ENCODE measurements at places on chromosomes 2 and 18.

DNA sequence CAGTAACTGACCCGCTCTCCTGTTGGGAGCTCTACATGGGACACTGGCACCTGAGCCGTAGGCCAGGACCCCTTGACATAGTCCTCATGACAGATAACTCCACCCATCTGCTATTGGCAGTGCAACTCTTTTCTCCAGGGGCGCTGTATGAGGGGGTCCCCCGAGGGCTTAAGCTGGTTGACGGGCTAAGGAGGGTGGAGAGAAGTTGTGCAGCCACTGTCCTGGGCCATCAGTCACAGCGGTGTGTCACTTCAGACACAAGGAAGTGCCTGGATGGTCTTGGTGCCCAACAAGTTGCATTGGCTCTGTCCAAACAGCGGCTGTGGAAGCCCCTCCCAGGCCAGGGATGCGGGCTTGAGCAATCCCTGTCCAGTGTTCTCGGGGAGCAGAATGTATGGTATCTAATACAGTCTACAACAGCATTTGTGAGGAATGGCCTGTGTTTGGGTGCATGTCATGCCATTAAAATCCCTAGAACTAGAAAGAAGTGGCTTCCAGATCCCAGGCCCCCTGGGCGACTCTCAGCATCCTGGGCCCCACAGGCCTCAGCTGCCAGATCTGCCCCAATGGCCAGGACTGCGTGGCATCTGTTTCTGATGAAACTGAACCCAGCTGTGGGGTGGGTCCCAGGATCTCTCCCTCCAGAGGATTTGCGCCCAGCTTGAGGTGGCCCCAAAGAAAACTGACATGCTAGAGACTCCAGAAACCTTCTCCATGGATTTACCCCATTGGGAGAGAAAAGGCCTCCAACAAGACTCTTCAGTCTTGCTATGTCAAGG lies 23.3 kb downstream of the TTC32 start:
- no peak for DNase-seq

GRCh38 chr2:65024149-65024829 lies 31.9 kb upstream of the CEP68 start:
- DNase-seq: no peak

- DNase-seq: no peak
Observed at GRCh38 chr2:9276901-9277451, 70.4 kb downstream of the ASAP2 start.

GRCh38 chr2:33230842-33231241 lies 245.6 kb upstream of the RASGRP3 start:
- DNase-seq: no peak

DNA sequence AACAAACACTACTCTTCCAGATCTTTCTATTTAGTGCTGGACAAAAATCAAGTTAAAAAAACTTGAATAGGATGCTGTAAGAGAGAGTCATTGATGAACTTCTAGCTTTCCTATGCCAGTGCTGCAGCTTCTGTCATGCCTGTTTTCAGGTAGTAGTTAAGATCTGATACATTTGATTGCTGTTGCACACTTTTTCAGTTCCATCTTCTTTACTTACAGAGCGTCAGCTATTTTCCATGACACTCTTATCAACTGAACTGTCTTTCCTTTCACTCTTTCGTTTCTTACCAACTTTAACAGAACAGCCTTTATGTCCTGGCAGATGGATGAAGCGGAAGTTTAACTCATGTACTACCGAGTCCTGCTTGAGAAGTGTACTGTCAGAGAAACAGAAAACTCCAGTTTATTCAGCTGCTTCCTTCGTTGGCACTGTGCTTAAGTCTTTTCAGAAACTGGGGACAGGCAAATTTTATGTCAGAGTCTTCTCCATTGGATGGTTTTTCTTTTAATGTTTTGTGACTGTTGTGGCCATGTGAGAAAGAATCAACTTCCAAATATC lies 145.9 kb upstream of the KLHL14 start:
- DNase-seq: no peak

- DNase-seq: no peak
Observed at GRCh38 chr18:24810561-24811305, 350.3 kb downstream of the HRH4 start.

DNA sequence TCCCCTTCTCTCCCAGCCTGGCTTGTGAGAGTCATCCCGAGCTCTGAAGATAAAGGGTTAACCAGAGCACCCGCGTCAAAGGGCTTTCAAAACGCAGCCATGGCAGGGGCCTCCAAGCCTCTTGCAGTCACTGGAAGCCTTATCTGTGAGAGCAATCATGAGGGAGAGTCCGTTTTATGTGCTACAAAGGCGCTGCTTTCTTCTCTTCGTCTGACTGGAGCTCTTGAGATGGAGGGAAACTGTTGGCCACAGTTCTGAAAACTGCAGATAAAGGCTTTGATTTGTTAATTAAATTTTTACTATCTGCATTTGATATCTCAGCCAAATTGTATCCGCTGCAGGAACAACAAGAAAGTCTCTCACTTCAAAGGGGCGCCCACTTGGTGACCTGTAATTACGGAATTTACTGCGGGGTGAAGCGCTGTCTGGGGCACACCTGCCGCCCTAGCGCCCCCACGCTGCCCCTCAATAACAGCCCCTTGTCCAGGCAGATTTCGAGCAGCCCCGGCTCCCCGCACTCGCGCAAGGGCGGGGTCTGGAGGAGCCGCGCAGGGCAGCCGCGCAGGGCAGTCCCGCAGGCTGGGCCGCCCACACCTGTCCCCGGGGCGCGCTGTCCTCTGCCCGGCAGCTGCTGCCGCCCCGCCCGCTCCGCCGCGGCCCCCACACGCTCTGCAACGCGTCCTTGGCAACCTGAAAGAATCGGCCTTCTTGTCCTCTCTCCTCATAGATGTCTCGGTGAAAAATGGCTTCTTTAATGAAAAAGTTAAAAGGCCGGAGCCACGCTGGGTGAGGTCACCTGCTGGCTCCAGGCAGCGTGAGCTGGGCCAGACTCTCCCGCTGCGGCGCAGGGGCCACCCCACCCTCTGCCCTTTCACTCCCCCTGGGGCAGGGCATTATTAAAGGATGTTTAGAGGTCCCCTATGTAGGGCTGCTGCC lies 217.9 kb downstream of the VAPA start:
- DNase-seq: no peak

- no peak for DNase-seq
Observed at GRCh38 chr2:64165706-64166105, 21.5 kb upstream of the PELI1 start.

DNA sequence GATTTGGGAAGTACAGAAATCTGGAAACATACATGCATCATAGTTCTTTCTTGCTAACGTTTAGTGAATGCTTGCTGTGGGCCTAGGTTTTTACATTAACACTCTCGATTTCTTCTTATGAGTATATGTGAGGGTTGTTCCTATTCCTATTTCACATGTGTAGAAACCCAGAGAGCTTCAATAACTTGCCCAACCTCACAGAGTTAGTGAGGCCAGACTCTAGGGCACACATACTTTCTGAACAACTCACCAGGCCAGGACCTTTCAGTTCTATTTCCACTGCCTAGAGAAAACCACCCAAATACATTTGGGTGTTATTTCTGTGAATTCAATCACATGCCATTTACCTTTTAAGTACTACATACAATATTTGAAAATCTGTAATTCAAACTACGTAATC lies 8.2 kb upstream of the KCTD1 start:
- DNase-seq: no peak

GRCh38 chr2:27370816-27371620 lies 602 bp downstream of the SNX17 start:
- DNase-seq: peak; percentile 10

DNA sequence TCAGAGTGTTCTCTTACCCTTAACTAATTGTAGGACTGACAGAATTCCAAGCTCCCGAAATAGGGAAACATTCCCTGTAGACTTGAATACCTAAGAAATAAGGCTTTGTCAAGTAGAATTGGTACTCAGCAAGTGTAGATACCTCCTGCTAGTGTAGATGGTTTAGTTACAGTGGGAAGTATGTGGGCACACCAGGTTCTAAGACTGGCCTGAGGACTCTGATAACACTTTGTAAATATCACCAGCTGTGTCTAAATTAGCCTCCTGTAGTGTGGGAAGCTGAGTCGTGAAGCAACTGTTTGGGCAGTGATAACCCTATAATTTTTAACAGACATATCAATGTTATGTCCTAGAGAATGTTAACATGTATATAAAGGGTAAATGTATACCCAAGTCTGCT lies 304.5 kb downstream of the SLC8A1 start:
- no peak for DNase-seq

- no peak for DNase-seq
Observed at GRCh38 chr2:146147448-146148012, 1627.6 kb upstream of the ZEB2 start.

DNA sequence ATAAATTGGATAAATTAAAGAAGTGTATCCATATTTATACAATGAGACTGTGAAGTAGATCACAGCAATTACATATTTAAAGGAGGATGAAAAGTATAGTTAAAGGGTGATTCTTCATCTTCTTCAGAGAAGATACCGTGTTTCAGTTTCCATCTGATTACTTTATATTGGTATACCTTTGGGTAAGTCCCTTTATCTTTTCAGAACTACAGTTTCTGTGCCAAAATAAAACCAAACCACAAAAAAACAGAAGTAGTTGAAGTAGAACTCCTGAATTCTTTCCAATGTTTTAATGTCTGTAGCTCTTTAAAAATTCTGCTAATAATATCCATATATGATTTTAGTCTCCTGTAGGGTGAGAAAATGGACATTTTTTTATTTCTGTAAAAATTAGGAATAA lies 231.2 kb upstream of the LINC00305 start:
- no peak for DNase-seq

GRCh38 chr2:172929644-172930043 lies 146.0 kb upstream of the MAP3K20 start:
- no peak for DNase-seq

DNA sequence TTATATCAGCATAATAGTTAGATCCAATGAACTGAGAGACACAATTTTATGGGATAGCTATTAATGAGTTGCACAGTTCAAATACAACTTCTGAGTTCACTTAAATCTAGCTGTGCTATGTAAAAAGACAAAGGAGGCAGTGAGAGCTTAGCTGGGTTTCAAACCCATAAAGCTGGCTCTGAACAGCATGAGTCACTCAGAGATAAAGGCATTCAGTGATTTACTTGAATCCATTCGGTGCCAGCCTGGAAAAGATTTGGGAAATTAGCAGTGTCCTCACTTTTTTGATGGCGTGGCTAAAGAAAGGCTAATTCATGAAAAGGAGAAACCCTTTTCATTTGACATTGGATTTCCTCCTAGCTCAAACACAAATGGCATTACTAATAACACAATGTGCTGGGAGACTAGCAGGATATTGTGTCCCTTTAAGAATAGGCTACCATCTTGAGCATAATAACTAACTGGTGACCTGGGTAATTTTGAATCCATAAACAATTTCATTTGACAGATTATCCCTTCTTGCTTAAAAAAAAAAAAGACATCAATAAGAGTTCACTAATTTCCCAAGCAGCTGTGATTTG lies 98.4 kb upstream of the NEUROD1 start:
- no peak for DNase-seq

GRCh38 chr18:37272841-37273240 lies 292.8 kb downstream of the CELF4 start:
- DNase-seq: peak; percentile 17

DNA sequence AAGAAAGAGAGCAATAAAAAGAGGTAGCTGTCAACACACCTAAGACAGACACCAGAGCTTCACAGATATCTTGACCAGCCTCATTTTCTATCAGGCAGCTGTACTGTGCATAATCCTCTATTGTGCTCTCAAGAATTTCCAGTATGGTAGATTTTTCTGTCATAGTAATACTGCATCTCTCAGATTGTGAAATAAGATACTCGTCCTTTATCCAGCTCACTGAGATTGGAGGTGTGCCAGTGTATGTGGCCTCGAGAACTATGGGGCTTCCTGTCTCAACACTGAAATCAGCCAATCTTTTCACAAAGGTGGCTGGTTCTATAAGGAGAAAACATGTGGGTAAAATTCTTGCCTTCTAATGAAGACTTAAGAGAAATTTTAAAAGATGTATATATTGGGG lies 88.9 kb downstream of the TTN start:
- DNase-seq: no peak

GRCh38 chr2:49146401-49146800 lies 7.9 kb downstream of the FSHR start:
- DNase-seq: no peak

- DNase-seq: no peak
Observed at GRCh38 chr2:1502891-1503304, 89.6 kb downstream of the TPO start.

GRCh38 chr2:19504400-19505198 lies 146.2 kb upstream of the OSR1 start:
- DNase-seq: no peak

- DNase-seq: peak; percentile 61
Observed at GRCh38 chr2:43152741-43153647, 73.4 kb downstream of the ZFP36L2 start.

DNA sequence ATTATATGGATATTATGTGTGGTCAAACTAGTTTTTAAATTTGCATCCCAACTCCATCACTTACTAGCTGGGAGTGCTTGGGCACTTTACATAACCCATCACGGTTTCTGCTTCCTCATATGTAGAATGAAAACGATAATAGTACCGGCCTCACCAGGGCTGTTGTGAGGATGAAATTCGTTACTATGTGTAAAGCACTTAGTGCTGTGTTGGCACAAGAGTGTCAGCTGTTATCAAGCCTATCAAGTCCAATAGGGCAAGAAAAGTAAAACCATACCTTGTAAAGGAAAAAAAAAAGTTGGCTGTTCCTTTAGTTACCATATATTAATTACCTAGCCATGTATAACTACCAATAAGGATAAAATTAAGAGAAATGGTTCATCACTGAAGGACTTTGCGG lies 65.4 kb downstream of the TET3 start:
- DNase-seq: no peak

- peak; percentile 28 for DNase-seq
Observed at GRCh38 chr2:161250864-161251436, 57.3 kb upstream of the PSMD14 start.

DNA sequence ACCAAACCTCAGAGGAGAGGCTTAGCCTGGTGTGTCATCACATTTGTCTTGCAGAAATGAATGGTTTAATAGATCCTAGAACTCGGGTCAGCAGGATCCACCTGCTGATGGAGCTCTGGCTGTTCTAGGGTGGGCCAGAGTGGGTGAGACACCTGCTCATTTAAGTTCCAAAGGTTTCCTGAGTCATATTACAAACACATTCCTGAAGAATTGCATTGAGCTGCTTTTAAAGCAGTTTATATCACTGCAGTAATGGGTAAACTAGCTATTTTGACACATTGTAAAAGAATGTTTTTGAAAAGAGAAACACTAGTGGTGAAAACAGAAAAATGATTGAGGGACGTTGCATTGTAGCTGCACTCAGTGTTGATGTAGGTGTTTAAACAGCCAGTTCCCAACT lies 175.3 kb upstream of the TCF4 start:
- no peak for DNase-seq

DNA sequence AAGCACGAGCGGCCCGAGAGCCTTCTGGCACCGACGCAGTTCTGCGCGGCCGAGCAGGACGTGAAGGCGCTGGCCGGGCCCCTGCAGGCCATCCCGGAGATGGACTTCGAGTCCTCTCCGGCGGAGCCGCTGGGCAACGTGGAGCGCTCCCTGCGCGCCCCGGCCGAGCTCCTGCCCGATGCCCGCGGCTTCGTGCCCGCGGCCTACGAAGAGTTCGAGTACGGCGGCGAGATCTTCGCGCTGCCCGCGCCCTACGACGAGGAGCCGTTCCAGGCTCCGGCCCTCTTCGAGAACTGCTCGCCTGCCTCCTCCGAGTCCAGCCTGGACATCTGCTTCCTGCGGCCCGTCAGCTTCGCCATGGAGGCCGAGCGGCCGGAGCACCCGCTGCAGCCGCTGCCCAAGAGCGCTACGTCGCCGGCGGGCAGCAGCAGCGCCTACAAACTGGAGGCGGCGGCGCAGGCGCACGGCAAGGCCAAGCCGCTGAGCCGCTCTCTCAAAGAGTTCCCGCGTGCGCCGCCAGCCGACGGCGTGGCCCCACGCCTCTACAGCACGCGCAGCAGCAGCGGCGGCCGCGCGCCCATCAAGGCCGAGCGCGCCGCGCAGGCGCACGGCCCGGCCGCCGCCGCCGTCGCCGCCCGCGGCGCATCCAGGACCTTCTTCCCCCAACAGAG lies 70.4 kb downstream of the ARHGEF33 start:
- DNase-seq: no peak

Data from NCI-H2171 (cell line).